ENCODE measurements at places on chromosomes 6 and 20. TPM values are rescaled to one million over a fixed set of nuclear protein-coding genes. Genes with fewer than 3 reads are reported as not detected.

GRCh38 chr6:14068623-14069022 lies 48.9 kb upstream of the CD83 start:
- no peak for ATAC-seq

GRCh38 chr6:9520417-9521151 lies 894.3 kb downstream of the TFAP2A start:
- ATAC-seq: no peak

GRCh38 chr6:39933669-39934130 lies 562 bp downstream of the MOCS1 start:
- no peak for ATAC-seq

GRCh38 chr6:122476131-122476530 lies 4.5 kb upstream of the SERINC1 start:
- no peak for ATAC-seq

DNA sequence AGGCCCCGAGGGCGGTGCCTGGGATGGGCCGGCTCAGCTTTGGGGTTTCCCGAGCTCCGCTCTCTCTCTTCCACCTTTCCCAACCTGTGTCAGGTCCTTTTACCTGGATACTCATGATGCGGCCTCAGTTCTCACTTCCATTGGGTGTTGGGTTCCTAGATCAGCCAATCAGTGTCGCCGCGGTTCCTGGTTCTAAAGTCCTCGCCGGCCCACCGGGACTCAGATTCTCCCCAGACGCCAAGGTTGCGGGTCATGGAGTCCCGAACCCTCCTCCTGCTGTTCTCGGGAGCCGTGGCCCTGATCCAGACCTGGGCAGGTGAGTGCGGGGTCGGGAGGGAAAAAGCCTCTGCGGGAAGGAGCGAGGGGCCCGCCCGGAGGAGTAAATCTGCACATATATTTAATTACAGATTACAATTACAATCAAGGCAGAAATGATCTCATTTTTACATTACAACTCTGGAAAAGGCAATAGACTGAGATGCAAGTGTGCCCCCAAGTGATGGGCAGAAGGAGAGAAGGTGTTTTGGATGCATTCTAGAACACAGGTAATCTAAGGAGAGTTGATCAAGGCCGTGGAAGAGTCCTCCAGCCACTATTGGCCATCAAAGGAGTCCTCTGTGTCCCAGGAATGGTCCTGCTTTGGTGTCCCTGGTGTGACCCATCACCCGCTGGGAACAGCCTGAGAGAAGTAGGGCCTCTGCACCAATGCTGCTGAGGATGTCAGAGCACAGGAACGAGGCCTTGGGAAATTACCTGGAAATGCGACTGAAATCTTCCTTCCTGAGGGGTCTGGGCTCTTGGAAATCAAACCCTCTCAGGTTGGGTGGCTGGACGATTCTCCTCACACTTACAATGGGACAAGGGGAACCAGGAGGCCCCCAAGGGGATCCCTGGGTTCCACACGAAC lies 34.7 kb upstream of the MICB start:
- ATAC-seq: peak; percentile 97

- peak; percentile 74 for ATAC-seq
Observed at GRCh38 chr6:105832313-105832761, 253.8 kb upstream of the PRDM1 start.

DNA sequence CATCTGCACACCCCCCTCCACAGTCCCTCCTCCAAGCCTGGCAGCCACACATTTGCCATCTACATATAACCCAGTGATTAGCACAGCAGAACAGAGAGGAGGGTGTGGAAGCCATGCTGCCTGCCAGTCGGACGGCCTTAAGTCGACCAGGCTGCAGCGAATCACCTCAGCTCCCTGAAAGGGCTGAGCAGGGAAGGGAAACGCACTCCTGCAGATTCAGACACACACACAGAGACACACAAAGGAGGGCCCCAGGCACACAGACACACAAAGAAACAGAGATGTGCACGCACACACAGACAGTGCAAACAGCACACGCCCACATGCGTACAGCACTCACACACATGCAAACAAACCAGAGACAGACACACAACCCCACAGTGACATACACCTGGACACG lies 11.2 kb upstream of the SIRPA start:
- ATAC-seq: no peak

DNA sequence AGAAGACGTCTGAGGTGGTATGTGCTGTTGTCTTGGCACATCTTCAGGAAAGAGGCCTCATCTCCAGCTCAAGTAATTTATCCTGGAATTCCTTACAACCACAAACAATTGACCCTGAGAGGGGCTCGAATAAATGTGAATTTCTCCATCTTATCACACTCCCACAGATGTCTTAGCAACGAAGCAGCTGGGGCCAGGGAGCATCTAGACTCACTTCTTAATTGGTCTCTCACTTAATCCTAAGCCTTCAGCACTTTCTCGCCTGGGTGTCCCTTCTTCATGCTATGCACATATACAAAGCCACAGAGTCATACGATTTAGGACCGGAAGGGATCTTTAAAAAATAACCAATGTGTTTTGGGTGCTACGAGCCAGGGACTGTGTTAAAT lies 27.1 kb downstream of the PCK1 start:
- ATAC-seq: no peak

GRCh38 chr6:29943053-29943966 lies 978 bp downstream of the HLA-A start:
- ATAC-seq: peak; percentile 2

DNA sequence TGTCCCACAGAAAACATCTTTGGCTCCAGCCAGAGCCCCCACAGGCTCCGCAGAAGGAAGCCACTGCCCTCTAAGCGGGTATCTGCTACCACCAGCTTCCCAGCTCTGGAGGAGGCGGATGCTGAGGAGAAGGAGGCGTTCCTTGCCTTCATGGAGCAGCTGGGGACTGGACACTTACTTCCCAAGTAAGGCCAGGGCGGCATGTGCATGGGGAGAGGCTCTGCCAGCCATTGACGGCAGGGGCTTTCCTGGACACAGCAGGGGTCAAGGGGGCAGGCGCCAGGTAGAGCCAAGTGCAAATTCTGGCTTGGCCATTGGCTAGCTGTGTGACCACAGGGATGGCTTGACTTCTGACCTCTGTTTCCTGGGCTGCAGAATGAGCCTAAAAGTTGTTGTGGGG lies 17.8 kb downstream of the RAB44 start:
- no peak for ATAC-seq

DNA sequence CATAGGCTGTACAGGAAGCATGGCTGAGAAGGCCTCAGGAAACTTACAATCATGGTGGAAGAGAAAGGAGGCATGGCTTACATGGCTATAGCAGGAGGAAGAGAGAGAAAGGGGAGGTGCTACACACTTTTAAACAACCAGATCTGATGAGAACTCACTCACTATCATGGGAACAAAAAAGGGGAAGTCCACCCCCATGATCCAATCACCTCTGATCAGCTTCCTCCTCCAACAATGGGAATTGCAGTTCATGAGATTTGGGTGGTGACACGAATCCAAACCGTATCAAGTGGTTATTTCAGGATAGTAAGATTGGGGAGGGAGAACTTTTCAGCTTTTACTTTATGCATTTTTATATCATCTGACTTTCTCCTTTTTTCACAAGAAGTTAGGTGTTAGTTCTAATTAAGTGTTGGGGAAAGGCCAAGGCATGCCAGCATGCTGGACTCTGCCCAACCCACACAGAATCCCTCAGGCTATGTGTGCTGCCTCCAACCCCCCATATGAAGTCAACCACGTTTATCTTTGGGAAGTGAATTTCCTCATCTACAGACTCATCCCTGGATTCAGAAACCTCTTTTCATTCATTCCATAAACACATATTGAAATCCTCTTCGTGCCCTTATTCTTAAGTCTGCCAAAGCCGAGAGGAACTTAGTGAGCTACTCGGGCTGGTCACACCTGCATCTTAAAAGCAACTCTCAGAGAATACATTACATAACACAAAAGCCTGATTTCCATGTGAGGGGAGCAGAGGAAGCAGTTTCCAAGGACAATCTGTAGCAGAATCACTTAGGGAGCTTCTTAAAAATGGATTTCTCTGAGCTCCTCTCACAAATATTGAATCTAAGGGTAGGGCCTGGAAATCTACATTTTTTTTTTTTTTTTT lies 16.7 kb upstream of the CLIC5 start:
- no peak for ATAC-seq

DNA sequence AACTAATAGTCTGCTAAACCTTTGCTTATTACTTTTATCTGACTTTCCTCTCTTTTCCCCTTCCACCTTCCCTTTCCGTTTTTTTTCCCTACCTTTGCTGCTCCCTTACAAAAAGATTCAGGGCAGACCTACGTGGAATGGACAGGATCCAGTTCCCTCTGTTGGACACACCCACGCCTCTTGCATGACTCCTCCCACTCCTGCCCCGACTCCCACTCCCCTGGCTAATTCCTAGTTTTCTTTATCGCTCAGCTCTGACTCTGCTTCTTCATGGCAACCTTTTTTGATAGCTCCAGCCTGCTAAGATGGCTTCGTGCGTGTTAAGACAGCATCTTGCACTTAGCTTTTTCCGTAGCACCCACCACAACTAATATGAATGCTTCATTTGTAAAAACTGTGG lies 715.6 kb upstream of the NRSN1 start:
- ATAC-seq: no peak

DNA sequence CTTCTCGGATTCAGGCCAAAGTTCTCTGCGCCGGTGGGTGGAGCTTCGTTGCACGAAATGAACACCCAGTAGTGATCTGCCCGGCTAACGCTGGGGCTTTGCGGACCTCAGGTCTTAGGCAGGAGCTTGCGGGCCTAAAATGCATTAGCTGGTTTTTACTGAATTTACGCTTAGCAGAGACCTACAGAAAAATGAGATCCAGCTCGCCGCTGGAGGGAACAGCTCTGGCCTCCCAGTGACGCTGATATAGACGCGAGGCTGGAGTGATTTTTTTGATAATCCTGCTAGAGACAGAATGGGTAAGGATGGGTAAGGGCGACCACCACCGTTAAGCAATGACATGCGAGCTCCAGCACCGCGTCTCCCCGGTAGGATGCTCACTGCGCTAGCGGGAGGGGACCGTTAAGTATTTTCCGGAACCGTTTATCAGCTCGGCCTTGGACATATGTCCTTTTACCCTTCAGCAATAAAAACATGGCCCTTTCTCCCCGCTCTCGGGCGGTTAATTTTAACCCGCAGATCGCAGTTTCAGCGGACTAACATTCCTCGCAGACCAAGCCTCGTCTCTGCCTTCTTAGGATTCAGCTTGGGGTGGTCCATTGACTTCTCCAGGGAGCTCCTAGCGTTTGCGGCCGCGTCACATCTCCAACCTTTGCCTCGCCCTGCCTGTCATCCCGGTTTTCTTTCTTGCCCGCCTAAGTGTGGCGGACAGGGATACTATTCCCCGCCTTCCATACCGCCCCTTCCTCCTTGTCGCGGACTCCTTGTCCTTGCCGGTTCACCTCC lies 109.3 kb downstream of the GPX5 start:
- no peak for ATAC-seq

DNA sequence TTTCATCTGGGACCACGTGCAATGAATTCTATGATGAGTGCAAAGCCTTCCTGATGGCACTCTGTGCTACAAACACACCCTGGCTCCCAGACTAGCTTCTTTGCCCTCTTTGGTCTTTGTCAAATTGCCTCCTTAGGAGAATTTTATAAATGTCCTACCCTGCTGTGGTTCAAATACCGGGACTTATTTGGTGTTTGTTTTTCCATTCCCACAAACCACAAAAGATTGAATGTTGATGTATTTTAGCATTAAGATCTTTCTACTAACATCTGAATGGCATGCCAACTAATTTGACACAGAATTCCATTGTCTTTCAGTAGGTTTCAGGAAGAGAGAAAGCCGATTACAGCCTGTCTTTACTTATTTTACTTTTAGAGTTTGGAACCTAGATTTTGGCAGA lies 424.2 kb upstream of the SLC35B3 start:
- ATAC-seq: no peak

- ATAC-seq: peak; percentile 7
Observed at GRCh38 chr20:45097485-45098102, 3.3 kb downstream of the KCNS1 start.

- ATAC-seq: no peak
Observed at GRCh38 chr6:135811170-135811569, 40.3 kb upstream of the PDE7B start.

DNA sequence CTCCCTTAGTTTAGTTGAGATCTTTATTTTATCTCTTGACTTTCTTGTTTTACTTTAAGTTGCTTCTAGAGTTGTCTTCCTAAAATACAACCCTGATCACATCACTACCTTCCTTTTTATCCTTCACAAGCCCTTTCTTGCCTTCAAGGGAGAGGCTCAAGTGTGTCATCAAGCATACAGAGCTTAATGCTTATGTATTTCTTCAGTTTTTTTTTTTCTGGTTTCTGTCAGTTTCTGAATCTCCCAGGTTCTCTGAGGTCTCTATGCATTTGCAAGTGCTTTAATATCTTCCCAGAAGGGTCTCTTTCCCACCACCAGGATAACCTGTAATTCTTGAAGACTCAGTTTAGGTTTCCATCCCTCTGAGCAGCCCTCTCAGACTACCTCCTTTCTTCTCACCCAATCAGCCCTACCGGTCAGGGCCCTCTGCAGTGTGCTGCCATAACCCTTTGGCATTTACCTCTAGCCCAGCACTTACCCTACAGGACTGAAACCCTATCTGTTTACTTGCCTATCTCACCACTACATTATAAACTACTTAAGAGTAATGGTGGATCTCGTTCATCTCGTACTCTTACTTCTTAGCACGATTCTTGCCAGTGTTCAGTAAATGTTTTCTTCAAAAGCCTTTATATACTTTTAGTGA lies 36.9 kb downstream of the EYA4 start:
- no peak for ATAC-seq

GRCh38 chr20:53911301-53911700 lies 159.1 kb downstream of the BCAS1 start:
- no peak for ATAC-seq

DNA sequence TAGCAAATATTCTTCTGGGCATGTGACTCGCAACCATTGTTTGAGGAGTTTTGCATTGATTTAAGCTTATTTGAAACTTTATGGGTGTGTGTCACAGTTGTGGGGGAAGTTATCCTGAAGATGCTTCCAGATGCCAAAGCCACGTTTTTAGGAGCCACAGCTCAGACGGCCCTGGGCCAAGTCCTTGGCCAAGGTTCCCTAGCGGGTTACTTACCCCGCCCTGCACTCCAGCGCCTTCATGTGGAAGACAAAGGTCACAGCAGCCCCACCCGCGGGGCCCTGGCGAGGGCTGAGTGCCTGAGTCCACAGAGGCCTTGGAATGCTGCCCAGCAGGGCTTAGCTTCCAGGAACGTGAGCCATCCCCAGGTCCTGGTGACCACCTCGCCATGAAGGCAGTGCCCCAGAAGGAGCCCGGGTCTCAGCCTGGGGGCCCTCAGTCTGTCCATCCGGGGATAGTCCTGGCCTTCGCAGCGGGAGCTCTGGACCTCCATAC lies 308.3 kb downstream of the CDH4 start:
- no peak for ATAC-seq

The SPATS1 gene
- not detected for total RNA-seq

The ERVFRD-1 gene
- not detected for total RNA-seq

The CTSZ gene
- total RNA-seq: 23.8 TPM

The BMP7 gene
- 34.2 TPM for total RNA-seq

The SGK2 gene
- 0.36 TPM for total RNA-seq

The TTLL9 gene
- total RNA-seq: 0.16 TPM
